ENCODE measurements at places on chromosomes 6 and 20.
A peak's percentile ranks its signal among the peaks of the same experiment; 100 is the strongest.

DNA sequence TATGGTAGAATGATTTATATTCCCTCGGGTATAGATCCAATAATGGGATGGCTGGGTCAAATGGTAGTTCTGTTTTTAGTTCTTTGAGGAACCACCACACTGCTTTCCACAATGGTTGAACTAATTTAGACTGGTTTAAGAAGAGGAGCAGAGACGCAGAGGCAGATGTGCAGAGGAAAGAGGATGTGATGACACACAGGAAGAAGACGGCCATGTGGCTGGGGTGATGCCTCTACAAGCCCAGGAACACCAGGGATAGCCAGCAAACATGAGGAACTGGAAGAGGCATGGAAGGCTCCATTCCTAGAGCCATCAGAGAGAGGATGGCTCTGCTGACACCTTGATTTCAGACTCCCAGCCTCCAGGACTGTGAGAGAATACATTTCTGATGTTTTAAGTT lies 218.3 kb upstream of the DTNBP1 start:
- DNase-seq = no peak

DNA sequence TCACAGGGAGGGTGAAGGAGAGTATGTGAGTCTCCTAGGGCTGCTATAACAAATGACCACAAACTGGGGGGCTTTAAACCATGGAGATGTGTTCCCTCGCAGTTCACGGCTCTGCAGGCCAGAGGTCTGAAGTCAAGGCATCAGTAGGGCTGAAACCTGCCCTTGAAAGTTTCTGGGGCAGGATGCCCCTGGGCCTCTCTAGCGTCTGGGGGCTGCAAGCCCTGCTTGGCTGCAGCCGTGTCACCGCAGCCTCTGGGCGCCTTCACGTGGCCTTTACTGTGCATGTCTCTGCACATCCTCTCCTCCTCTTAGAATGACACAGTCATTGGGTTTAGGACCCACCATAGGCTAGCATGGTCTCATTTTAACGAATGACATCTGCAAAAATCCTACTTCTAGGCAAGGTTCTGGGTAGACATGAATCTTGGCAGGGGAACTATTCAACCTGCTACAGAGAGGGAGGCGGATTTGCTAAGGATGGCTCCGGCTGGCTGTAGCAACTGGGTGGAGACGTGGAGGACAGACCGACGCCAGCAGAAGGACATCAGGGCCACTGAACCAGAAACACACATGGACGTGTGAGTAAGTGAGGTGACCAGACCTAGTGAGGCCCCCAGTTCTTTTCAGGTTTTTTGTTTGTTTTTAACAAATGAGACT lies 58.6 kb downstream of the PHACTR3 start:
- no peak for DNase-seq

DNA sequence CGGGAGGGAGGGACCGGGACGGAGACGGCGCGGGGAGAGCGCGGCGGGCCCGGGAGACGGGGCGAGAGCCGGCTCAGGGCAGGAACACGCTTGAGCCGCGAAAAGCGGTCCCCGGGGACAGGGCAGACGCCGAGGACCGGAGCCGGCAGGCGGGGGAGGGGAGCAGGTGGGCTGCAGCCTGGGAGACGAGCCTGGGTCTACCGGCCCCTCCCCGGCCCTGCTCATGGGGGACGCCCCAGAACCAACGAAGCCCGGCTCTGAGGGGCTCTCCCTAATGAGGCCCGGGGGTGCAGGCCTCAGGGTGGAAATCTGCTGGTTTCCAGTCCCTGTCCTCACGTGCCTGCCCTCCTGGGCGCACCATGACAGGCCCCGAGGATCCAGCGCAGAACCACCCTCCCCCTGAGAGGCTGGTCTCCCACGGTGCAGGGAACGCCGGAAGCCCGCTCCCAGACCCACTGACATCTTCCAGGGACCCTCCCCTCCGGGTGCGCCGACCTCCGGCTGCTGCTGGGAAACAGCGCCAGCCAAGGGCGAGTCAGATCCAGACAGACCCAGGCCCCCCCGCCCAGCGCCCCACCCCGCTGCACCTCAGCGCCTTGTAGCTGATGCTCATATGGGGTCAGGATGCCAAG lies 571 bp upstream of the EEF1A2 start:
- no peak for DNase-seq

- no peak for DNase-seq
These were observed 74.3 kb downstream of the SLX4IP start for GRCh38 chr20:10509376-10509775.

DNA sequence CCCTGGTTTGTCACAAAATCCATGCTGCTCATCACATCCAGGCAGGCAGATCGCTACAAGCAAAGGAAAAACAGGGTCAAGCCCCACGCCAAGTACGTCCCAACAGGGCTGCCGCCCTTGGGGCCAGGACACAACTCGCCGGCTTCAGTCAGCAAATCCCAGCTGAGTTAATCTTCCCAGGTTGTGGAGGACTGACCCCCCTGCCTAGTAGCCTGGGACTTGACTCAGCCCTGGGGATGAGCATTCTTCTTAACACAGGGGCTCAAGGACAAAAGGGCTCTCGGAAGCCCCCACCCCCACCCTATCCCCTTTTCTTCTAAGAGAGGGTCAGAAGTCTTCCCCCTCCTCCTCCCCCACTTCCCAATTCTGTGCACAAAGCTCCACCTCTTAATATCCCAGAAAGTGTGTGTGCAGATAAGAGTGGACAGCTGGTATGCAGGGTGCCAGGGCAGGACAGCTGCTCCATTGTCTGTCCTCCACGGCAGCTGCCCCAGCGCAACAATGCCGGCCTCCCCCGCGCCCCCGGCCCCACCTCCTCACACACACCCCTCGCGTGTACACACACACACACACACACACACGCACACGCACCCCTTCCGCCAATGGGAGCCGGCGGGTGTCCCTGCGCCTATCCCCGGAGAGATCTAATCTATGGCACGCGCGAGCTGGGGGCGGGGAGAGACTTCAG lies 4.5 kb downstream of the DLL1 start:
- DNase-seq = no peak

- no peak for DNase-seq
These were observed 207.1 kb downstream of the MAFB start for GRCh38 chr20:40481743-40482458.

GRCh38 chr6:170110201-170111140 lies 180.4 kb downstream of the DLL1 start:
- DNase-seq = no peak

DNA sequence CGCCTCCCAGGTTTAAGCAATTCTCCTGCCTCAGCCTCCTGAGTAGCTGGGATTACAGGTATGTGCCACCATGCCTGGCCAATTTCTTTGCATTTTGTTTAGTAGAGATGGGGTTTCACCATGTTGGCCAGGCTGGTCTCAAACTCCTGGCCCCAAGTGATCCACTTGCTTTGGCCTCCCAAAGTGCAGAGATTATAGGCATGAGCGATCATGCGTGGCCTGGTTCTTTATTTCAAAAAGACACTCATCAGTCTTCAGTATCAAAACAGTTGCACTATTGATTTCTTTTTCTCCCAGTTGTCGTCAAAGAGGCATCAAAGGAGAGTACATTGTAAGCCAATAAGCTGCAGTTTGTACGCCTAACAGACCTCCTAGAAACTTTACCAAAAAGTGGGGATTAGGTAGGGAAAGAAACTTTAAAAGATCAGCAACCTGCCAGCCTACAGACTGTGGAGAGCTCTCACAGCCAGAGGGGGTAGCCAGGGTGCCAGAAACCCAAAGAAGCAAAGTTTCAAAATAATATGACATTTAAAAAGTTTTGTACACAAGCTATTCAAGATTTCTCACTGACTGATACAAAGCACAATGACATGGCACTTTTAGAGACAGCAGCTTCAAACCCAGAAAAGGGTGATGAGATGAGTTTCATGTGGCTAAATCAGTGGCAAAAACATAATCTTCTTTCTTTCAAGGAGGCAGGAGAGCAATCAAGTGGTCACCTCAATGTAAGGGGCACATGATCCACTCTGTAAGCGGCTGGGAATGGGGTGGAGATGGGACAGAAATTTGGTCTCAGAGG lies 83.0 kb upstream of the RALY start:
- no peak for DNase-seq

DNA sequence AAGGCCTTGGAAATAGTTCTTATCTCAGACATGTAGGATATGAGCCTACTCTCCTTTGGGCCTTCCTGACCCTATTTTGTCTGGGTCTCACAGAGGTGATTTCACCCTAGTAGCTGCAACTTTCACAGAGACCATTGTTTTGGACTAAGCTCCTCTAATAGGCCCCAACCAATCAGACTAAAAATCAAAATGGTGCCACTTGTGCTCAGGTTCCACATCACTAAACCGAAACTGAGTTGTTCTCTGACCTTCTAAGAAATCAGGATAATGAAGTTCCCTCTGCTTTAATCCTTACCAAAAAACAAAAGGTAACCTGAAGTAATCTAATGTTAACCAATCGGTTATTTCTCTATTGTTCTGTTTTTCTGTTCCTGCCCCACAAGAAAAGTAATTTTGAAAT lies 143.6 kb downstream of the CD24 start:
- no peak for DNase-seq

- DNase-seq = no peak
These were observed 306.0 kb upstream of the THEMIS start for GRCh38 chr6:128206610-128207426.

- no peak for DNase-seq
These were observed 48.0 kb upstream of the NOP56 start for GRCh38 chr20:2604506-2604835.

GRCh38 chr6:144935661-144936060 lies 650.5 kb downstream of the UTRN start:
- DNase-seq = no peak

DNA sequence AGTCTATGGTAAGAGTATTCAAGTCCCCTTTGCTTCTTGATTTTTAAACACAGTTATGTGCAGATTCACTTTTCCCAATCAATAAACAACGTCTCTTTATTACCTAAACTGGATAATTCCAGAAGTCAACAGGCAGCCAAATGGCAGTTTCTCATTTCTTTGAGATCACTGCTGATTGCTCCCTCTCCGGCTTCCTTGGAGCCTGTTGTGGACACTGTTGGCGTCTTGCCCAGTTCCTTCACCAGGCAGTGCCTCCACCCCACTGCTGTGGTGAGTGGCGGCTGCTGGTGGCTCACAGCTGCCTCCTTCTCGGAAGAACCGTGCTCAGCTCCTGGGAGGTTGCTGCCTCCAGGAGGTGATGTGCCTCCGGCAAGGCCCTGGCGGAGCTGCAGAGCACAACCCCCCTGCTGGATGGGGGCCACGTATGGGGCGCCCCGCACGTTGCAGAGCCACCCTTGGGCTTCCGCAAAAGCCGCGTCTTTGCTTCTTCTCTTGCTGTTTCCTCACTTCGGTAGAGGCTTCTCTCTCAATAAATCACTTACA lies 105.1 kb upstream of the CNKSR3 start:
- peak; percentile 70 for DNase-seq

DNA sequence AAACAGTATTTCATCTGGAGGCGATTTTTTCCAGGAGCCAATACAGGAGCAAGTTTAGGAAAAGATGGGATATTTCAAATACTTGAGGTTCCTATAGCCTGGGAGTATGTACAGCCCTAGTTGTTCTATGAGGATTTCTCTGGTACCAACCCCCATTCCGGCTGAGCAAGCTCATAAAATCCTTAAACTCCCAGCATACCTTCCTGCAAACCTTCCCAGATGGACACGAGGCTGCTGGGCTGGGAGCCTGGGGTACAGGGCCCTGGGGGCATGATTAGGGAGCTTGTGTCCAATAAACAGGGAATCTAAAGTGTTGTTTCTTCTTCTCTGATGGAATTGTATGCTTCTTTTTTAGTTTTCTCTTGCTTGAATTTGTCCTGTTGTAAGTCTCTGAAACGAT lies 1.5 kb downstream of the PRRC2A start:
- no peak for DNase-seq

DNA sequence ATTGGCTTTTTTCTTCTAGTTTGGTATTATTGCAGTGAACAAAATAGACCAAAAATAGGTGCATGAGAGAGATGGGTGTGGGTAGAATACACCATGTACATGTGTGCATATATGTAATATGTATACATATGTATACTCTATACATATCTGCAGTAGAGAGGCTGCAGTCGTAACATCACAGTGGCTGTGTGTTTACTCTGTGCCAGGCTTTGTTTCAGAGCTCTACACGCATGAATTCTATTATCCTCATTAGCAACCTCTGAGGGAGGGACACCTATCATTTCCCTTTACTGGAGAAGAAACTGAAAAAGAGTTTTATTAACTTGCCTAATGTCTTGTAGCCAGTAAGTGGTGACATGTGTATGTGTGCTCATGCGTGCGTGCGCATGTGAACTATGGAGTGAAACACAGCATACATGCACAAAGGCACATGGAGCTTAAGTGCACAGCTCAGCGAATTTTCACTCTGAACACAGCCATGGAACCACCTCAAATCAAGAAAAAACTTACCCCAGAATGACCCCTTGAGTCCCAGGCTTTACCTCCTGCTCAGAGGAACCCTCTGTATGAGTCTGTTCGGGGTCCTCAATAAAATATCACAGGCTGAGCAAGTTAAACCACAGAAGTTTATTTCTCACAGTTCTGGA lies 452.5 kb downstream of the CDH26 start:
- DNase-seq = no peak

- no peak for DNase-seq
These were observed 29.7 kb upstream of the CD93 start for GRCh38 chr20:23115822-23116221.

DNA sequence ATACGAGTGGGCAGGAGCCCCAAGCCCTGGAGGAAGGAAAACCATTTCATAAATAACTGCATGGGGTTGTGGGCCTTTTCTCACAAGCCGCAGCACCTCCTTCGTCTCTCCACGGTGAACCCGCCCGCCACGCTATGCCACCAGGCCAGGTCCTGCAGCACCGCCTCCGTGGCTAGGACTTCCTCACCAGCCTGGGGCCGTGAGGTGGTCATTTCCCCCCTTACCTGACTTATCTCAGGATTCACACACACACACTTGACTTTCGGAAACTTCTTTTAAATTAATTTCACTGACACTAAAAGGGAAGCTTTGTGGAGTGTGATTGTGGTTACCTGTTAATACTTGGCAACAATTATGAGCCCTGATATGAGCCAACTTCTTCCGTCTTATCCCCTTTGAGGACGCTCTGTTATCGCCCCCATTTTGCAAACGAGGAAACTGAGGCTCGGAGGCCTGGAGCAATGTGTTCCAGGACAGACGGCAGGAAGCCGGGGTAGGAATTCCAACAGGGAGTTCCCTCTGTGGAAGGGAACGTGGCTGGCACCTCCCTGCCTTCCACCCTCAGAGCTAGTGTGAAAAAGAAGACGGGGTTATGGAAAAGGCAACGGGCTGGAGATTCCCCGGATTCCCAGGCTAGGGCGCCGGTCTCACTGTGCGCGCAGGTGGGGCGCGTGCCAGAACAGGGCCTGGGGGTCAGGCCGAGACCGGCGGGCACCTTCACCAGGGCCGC lies 817 bp upstream of the SLCO4A1 start:
- no peak for DNase-seq

DNA sequence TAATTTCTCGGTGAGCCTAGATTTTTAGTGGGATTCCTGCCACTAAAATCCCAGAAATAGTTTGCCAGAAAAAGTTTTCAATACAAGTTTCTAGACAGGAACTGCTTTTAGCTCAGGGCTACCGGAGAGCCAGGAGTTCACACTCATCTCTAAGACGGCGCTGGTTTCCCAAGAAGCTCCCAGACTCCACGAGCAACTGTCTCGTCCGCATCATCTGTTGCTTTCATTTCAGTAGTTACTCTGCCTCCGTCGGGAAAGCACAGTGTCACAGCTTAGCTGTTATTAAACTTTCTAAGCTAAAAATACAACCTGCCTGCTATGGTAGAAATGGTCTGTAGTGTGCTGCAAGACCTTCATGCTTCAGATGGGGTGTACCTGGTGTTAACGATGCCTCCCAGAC lies 197.3 kb upstream of the SNX9 start:
- DNase-seq = no peak

Measured in NCI-H2081 treated with DMSO at 0.1 percent for 48 hours (cell line).